ENCODE measurements at places on chromosomes 6 and 20.
A peak's percentile ranks its signal among the peaks of the same experiment; 100 is the strongest.

DNA sequence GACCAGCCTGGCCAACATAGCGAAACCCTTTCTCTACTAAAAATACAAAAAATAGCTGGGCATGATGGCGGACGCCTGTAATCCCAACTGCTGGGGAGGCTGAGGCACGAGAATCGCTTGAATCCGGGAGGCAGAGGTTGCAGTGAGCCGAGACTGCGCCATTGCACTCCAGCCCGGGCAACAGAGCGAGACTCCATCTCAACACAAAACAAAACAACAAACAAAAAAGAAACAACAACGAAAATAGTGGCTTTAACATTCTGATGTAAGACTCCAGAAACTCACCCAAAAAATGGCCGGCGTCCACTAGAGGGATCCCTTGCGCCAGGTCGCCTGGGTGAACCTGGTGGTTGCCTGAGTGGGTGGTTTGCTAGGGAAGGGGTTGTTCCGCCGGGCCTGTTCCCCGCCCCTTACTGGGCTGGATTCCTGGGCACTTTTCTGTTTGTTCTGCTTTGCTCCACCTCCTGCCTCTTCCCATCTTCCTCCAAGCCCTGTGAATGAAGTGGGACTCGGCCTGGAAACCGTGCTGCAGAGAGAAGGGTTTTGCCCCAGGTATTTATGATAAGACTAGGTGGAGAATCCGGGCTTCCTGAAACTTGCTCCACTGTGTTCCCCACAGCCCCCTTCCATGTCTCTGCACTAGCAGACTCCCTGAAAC is 1.5 kb downstream of the PABPC1L start:
- DNase-seq = peak; percentile 14

- DNase-seq = no peak
Observed at GRCh38 chr6:3466488-3467219, 9.8 kb upstream of the SLC22A23 start.

DNA sequence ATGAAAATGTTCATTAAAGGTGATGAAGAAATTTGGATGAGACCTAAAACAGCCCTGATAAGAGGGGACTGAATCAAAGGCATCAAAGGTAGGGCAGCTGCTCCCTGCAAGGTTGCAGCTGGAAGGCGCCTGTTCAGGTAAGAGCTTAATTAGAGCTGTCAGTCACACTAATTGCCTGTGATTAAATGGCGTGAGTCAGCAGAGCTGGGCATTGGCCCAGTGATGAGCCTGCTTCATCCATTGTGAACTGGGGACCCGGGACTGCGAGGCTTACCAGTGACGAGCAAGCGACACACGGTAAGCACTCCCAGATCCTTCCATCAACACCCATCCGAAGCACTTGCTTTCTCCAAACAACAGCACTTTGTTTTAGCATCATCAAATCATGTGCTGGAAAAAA is 621.5 kb upstream of the CDH4 start:
- no peak for DNase-seq

GRCh38 chr6:38648629-38649028 is 8.9 kb upstream of the BTBD9 start:
- no peak for DNase-seq

- DNase-seq = peak; percentile 9
Observed at GRCh38 chr20:30168025-30168799, 1089.3 kb upstream of the DEFB115 start.

DNA sequence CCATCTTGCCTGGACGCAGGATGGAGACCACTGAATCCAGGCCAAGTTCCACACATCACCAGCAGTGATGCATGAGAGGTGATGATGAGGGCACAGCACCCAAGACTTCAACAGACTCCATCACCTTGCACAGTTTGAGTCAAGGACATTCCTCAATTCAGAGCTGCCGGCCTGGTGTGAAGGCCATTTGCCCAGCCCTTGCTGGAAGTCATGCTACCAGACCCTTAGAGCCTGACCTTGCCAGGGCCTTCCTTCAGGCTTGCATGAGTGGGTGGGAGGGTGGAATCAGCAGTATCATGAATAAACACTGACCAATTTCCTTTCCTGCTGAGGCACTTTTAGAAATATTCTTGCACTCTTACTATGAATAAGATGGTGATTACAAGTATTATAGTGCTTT is 130.2 kb upstream of the SSTR4 start:
- no peak for DNase-seq

DNA sequence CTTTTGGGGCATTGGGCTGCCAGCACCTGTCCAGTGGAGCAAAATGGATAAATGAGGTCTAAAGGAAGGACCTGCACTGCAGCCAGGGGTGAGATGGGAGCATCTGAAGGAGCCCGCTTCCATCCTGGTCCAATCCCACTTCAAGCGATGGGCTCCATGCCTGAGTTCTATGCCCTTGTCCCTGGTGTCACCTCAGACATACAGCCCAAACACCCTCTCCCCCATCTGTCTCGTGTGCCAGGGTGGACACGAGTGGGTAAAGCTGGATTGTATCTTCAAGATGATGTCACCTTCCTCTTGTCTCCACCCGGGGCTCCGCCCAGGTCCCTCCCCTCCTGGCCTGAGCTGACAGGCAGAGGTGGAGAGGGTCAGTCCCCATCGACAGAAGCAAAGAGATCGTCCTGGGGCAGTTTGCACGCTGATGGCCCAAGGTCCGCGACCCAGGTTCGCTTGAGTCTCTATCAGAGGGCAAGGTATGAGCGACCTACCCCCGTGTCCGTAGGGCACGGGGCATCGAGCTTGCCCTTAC is 544 bp downstream of the SMIM29 start:
- no peak for DNase-seq

- no peak for DNase-seq
Observed at GRCh38 chr20:58611236-58612030, 39.6 kb upstream of the STX16 start.

- no peak for DNase-seq
Observed at GRCh38 chr6:168540713-168541291, 99.8 kb downstream of the SMOC2 start.

GRCh38 chr20:53020834-53021233 is 48.7 kb downstream of the TSHZ2 start:
- DNase-seq = no peak

DNA sequence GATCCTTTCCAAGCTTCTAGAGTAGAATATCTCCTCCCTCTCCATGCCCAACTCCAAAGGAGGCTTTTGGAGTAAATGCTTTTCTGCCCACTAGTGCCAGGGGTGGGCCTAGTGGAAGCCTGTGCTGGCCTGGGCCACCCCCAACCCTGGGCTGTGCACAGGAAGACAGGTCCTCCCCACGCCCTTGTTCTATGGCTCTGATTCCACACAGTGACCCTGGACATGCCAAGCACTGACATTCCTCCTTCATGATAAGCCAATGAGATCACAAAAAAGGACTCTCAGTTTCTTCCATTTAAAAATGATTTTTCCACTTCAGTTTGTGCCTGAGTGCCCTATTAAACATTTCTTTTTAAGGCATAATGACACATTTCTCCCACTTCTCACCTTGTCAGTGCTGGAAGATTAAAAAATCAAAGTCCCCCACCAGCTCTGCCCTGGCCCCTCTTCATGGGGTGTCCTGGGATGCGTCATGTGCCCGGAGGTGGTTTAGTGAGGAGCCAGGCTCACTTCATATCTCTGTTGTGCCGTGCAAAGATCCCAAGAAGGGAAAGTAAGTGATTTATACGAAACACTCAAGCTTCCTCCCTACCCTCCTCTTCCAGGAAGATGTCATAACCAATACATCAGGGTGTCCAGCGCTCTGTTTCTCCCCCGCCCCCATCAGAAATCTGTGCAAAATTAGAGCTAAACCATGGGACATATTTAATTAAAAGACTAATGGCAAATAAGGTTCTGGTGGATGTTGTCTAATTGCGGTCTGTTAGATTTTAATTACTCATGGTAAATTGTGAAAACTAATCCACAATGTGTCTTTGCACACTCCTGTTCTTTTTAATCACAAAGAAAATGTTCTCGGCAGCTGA is 255.0 kb downstream of the NRN1 start:
- DNase-seq = no peak

DNA sequence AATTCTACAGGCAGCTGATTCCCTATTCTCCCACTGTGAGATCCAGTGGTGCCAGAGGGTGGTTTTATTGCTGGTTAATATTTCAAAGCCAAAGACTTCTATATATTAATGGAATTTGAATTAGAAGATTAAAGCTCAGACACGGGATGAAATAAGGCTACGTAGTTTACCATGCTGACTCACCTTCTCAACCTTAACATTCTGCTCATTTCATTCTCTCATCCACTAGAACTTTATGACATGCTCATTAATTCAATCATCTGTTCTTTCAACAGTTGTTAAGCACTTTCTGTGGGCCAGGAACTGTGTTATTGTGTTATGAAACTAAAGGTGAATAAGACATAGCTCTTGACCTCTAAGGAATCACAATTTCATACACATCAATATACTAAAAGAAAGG is 456.9 kb upstream of the MAP3K7 start:
- no peak for DNase-seq

- no peak for DNase-seq
Observed at GRCh38 chr6:161434350-161434749, 160.5 kb upstream of the AGPAT4 start.
